ENCODE measurements at places on chromosomes 6 and 20.

GRCh38 chr6:124029567-124029966, 225.9 kb downstream of the NKAIN2 start:
- no peak for DNase-seq

GRCh38 chr6:169624785-169625184, 77.0 kb downstream of the WDR27 start:
- DNase-seq = no peak

DNA sequence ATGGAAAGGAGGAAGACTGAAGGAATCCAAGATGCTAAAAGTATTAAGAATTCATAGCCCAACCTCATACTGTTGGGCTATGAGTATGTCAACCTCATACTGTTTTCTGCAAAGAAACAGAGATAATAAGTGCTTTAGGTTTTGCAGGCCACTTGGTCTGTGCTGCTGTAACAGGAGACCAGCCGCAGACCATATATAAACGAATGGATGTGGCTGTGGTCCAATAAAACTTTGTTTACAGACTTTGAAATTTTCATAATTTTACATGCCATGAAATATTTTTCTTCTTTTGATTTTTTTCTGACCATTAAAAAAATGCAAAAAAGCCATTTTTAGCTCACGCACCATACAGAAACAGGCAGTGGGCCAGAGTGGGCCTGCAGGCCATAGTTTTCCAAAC, 13.7 kb upstream of the THBD start:
- DNase-seq = no peak

DNA sequence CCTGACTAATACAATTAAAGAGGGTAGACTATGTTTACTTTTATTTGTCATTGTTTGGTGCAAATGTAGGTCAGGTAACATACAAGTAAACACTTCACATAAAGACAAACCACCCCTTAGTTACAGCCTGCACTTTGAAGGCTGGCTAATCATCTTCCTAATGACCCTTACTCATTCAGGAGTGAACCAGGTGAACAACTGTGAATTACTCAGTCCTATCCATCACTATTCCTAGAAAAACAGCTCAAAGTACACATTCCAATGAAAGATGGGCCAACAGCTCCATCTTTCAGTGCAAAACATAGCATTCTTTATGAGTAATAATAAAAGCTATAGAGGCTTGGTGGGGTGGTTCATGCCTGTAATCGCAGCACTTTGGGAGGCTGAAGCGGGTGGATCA, 78.2 kb downstream of the FRK start:
- DNase-seq = no peak

GRCh38 chr6:42131531-42131930, 10.9 kb downstream of the C6orf132 start:
- no peak for DNase-seq

DNA sequence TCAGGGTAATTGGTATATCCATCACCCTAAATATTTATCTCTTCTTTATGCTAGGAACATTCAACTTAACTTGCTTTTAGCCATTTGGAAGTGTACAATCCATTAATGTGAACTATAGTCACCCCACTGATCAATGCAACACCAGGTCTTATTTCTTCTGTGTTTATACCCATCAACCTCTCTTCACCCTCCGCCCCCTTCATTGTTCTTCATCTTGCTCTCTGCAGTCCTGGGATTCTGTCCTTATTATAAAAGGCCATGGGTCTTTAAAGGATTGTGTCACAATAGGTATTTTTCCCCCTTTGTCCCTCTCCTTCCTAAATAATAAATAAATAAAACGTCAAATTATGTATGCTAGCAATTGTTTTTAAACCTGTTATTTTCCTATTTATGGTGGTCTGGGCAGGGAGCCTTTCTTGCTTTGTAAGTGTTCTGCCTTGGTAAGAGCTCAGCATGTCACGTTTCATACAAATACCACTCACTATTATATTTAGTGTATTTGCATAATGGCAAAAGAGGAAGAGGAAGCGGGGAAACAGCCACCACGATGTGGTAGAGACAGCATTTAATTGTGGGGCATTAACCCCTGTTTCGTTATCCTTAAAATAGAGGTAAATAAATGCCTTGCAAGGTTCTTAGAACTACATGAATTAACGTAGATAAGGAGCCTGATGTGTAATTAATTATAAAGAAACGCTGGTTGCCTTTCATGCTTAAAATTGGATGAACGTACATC, 1.9 kb downstream of the ABRACL start:
- DNase-seq = no peak

DNA sequence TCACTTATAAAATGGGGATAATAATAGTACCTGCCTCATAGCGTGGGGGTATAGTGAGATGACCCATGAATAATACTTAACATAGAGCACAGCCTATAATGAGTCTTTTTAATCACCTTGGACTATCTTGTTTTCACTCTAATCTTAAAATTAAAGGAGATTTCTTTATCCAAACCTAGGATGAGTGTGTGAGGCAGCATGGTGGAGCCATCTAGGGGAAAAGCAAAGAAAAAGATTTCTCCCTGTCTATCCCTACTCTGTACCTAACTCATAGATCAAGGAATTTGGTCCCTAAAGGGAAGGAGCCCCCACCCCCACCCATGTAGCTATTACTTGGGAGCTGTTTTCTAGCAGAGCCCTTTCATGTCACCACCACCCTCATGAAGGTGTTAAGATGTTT, 45.2 kb upstream of the PAK5 start:
- no peak for DNase-seq

GRCh38 chr6:107767637-107768036, 56.5 kb downstream of the SCML4 start:
- no peak for DNase-seq

DNA sequence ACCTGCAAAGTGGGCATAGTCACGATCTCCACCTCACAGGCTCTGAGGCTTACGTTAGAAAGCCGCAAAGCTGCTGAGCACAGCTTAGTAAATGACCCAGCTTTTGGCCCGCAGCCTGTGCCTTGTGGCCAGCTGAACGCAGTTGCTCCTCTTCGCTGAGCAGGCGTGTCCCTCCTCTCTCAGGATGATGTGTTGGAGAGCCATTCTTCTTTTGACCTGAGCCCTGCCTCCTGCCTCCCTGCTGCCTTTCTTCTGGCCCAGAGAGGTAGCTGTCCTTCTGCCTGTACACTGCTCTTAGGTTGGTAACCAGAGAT, 47.6 kb upstream of the MYL9 start:
- no peak for DNase-seq

DNA sequence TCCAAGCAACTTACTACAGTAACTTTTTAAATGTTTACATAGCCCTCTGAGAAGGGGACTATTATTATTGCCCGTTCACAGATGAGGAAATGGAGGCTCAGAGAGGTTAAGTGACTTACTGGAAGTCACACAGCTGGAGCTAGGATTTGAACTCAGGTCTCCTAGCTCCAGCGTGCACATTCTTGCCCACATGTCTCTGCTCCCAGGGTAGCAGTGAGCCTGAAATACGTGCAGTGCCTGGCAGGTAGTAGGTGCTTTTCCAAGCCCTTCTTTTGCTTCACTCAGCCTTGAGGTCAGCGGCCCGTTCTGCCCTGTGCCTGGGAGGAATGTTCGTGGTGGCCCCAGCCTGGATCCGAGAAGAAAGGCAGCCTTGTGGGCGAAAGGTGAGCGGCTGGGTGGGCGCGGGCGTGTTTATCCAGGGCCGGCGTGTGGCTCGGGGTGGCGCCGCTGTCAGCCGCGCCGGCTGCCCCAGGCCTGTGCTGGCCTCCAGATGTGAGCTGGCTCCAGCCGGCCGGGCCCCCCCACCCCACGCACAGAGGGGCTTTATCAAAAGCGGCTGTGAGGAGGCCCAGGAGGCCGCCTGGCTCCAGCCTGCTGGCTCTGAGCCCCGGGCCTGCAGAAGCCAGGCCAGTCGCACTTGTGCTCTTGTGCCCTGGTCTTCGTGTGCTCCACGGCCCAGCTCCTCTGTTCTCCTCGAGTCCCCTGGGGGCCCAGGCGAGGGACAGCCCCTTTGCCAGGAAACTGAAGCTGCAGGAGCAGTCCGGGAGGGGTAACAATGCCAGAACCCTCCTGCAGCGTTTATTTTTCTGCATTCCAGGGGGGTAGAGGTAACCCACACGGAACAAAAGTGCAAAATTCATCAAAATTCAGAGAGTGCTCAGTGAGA, 58.1 kb downstream of the UBE2V1 start:
- no peak for DNase-seq

All from stimulated activated CD4-positive, alpha-beta T cell treated with anti-CD3 and anti-CD28 coated beads, Interleukin-1b, Interleukin-23, amount 100 ng/mL, for 1 hour (primary cell).